ENCODE measurements at places on chromosomes 2 and 18. TPM values are rescaled to one million over a fixed set of nuclear protein-coding genes. Genes with fewer than 3 reads are reported as not detected.

NR4A2 gene
- 57.6 TPM for total RNA-seq

HK2 gene
- total RNA-seq: 14.1 TPM

TSPYL6 gene
- not detected for total RNA-seq

KLF7 gene
- 12.9 TPM for total RNA-seq

TUBB8B gene
- total RNA-seq: not detected

FTCDNL1 gene
- total RNA-seq: not detected

INHA gene
- not detected for total RNA-seq

PRSS56 gene
- not detected for total RNA-seq

FASTKD1 gene
- total RNA-seq: 5.8 TPM

VAMP5 gene
- 63.6 TPM for total RNA-seq

FSHR gene
- total RNA-seq: not detected

SYT4 gene
- total RNA-seq: not detected

ANKRD30BL gene
- not detected for total RNA-seq

GAREM1 gene
- total RNA-seq: 5.7 TPM

LOXHD1 gene
- not detected for total RNA-seq

ESPNL gene
- total RNA-seq: 2.9 TPM

DAW1 gene
- 0.32 TPM for total RNA-seq

TSN gene
- 38.3 TPM for total RNA-seq

RSAD2 gene
- total RNA-seq: not detected

UPP2 gene
- total RNA-seq: not detected

ANO7 gene
- total RNA-seq: 1.4 TPM

FNDC4 gene
- total RNA-seq: 10.4 TPM

CD8B gene
- total RNA-seq: not detected

FMNL2 gene
- 17.1 TPM for total RNA-seq

LYPD6B gene
- 0.13 TPM for total RNA-seq

TBR1 gene
- total RNA-seq: under 0.01 TPM

SCN3A gene
- not detected for total RNA-seq

CFAP221 gene
- not detected for total RNA-seq

STON1 gene
- 7.5 TPM for total RNA-seq

PRKAG3 gene
- 0.40 TPM for total RNA-seq

LIMS2 gene
- 1.3 TPM for total RNA-seq

SLC40A1 gene
- total RNA-seq: 2.3 TPM

RGPD8 gene
- total RNA-seq: 0.56 TPM

All from epithelial cell of alveolus of lung (primary cell).